T-helper 17 cell (primary cell): ENCODE measurements at places on chromosomes 11 and 22.

DNA sequence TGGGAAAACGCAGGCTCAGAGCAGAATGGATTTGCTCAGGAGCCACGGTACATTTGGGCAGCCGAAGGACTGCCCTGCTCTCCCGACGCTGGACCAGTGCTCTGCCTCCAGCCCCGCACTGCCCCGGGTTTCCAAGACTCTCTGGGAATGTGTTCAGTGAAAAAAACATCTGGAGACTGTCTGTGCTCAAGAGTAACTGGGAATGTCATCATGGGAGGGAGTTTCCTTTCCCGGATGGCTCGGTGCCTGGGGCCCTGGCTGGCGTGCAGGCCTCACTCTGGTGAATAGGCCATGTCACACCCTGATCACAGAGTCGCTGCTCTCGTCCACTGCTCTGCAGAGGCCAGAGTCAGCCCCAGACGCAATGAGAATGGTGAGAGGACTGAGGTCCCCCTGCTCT lies 9.8 kb upstream of the APOL6 start:
- DNase-seq = no peak

- DNase-seq = no peak
Observed at GRCh38 chr11:12704049-12704448, 29.8 kb downstream of the TEAD1 start.

DNA sequence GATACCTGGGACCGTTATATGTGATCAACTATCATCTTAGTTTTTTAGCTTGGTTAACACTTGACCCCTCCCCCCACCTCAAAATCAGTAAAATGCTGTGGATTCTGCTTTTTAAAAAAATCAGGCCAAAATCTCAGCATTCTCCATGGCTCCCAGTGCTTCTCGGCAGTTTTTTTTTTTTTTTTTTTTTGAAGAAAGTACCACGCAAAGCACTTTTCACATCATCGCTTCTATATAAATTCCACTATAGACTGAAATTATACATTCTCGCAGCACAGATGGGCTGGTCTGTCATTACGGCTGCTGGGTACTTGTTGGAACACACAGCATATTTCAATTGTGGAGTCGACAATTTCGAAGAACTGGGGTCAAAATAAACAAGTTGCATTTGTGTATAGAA lies 67.7 kb upstream of the PPARA start:
- no peak for DNase-seq

DNA sequence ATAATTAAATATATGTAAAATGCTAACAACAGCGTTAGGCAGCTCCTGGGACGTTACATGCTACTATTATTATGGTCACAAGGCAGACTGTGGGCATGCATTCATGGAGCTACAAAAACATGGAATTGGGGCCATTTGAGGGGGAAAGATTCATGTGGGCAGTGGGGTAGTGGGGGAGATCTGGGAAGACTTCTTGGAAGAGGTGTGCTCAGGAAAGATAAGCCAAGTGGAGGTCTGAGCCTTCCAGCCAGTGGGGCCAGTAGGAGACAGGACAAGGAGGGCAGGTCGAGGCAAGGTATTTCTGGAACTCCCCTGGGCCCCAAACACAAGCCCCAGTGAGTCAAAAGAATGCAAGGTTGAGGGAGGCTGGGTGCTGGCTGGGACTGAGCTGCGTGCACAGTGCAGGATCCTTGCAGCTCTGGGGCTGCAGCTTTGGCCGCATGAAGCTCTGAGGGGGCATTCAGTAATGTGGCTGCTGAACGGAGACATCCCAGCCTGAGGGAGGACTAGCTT lies 35.4 kb downstream of the CYTH4 start:
- no peak for DNase-seq

DNA sequence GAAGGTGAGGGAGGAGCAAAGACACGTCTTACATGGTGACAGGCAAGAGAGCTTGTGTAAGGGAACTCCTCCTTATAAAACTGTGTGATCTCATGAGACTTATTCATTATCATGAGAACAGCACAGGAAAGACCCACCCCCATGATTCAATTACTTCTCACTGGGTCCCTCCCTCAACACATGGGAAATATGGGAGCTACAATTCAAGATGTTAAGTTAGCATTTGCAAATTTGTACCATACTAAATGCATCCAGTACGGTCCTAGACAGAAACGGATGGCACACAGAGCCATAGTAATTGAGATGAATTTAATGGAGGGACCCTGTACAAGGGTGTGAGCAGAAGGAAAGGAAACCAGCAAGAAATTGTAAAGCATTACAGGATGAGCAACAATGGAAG lies 765.8 kb upstream of the API5 start:
- no peak for DNase-seq
